Lung (tissue), 17 donors: ENCODE measurements at places on chromosomes 2 and 18. TPM values are rescaled to one million over a fixed set of nuclear protein-coding genes. Genes with fewer than 3 reads are reported as not detected.

The HNMT gene
- 135 TPM for total RNA-seq

- no peak overlapping the region for H3K4me3 ChIP-seq
- no peak overlapping the region for H3K27ac ChIP-seq
- no peaks in the 10 kb centered on the region for H3K27me3 ChIP-seq
- no peaks in the 10 kb centered on the region for H3K4me1 ChIP-seq
These were observed 43.1 kb downstream of the RBMS1 start for GRCh38 chr2:160450486-160450885.

The SLC4A5 gene
- total RNA-seq = 9.6 TPM

- H3K27me3 ChIP-seq = no peaks in the 10 kb centered on the region
- H3K4me1 ChIP-seq = no peaks in the 10 kb centered on the region
These were observed 814.5 kb upstream of the RAB6C start for GRCh38 chr2:129165006-129165405.

GRCh38 chr2:142914507-142915313, 37.2 kb downstream of the KYNU start:
- DNase-seq = no peak
- no peaks in the 10 kb centered on the region for H3K4me1 ChIP-seq
- H3K27ac ChIP-seq = no peak overlapping the region
- no peak overlapping the region for H3K4me3 ChIP-seq
- no peaks in the 10 kb centered on the region for H3K27me3 ChIP-seq

- no peak overlapping the region for H3K4me3 ChIP-seq
- H3K4me1 ChIP-seq = no peaks in the 10 kb centered on the region
- H3K27me3 ChIP-seq = no peaks in the 10 kb centered on the region
- no peaks in the 10 kb centered on the region for H3K36me3 ChIP-seq
- no peak overlapping the region for H3K27ac ChIP-seq
- DNase-seq = no peak
These were observed 759.7 kb upstream of the CDH7 start for GRCh38 chr18:64991102-64991501.

DNA sequence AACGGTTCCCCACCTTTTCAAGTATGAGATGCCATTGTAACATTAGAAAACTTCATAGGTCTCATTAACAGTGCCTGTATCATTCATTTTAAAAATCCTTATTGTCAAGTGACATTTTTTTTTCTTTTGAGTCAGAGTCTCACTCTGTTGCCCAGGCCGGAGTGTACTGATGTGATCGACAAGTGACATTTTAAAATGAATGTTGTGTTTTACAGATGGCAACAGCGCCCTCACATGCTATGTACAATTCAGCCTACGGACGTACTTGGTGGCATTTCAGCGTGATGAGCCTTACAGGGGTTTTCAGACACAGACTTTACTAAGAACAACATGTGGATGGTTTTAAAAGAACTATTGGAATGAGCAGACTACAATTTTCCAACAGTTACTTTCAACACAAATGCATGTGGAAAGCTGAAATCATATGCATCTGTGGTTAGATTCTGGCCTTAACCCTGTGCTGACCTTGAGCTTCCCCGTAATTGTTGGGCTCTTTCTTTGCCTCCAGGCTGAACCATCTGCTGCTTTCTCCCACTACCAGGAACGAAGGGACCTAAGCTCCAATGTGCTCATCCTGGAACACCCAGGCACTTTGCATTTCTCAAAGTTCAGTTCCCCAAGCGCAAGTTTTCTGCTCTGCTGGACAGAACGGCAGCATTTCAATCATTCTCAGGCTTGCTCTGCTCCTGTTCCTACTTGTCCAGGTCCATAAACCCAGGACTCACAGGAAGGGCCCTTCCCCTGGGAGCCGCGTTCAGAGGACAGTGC, 119.9 kb upstream of the NDUFV2 start:
- H3K27ac ChIP-seq = no peak overlapping the region
- no peaks in the 10 kb centered on the region for H3K27me3 ChIP-seq
- H3K4me1 ChIP-seq = no peaks in the 10 kb centered on the region

The NBAS gene
- 61.3 TPM for total RNA-seq

DNA sequence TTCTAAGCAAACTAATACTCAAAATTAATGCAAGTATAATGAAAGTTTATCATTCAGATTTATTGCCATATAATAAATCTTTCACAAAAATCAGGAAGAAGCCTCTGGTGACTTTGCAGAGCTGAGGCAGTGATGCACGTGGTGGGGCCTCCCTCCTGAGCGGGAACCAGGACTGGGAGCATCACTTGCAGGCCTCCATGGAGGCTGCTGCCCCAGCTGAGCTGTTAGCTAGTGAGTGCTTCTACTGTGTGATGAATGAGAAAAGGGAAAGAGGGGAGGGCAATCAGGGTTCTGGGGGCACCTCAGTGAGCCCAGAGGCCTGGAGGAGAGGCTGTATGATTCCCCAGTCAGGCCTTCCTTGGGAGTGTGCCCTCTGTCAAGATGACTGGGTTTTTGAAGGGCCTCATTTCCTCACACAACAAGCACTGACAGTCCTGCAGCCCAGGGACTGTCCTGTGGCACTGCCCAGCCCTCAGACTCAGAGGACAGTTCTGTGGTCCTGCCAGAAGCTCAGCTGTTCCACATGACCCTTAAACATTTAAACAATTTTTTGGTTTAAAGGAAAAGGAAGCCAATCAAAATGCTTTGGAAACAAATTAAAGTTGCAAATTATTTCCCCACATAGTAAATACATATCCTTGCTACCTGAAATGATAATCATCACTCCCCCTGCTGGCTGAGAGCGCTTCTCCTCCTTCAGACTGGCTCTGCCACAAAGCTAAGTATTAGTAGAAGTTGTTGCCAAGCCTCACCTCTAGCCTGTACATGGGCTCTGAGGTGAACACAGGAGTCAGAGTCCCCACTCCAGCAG, 90.9 kb upstream of the SMAD7 start:
- no peaks in the 10 kb centered on the region for H3K36me3 ChIP-seq
- H3K4me3 ChIP-seq = no peak overlapping the region
- no peak overlapping the region for H3K27ac ChIP-seq
- peak; percentile 64 for DNase-seq

- H3K36me3 ChIP-seq = no peaks in the 10 kb centered on the region
- no peaks in the 10 kb centered on the region for H3K27me3 ChIP-seq
- peaks cover 22% of the 10 kb centered on the region for H3K4me1 ChIP-seq
- H3K4me3 ChIP-seq = no peak overlapping the region
- H3K27ac ChIP-seq = peak overlapping the region; percentile 90
- no peak for DNase-seq
These were observed 271.0 kb downstream of the NEDD4L start for GRCh38 chr18:58315041-58315440.

The ALPG gene
- total RNA-seq = 1.2 TPM

GRCh38 chr2:238403632-238404405, 22.9 kb upstream of the ASB1 start:
- no peak overlapping the region for H3K27ac ChIP-seq
- H3K4me1 ChIP-seq = no peaks in the 10 kb centered on the region
- no peak overlapping the region for H3K4me3 ChIP-seq

DNA sequence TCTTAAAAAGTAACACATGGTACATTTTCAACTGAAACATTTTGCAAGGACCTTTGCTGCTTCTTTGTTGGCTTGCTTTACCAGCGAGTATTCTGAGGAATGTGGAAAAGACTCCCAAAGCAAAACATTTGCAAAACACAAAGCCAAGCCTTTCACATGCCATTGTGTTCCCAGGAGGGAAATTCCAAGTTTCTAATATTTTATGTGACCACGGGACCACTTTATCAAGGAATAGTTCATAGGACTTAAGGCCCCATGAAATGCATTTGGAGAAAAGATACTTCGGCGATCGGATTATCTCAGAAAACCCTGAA, 26.2 kb downstream of the CYP27C1 start:
- H3K4me1 ChIP-seq = no peaks in the 10 kb centered on the region
- no peak overlapping the region for H3K4me3 ChIP-seq
- no peaks in the 10 kb centered on the region for H3K27me3 ChIP-seq
- no peak overlapping the region for H3K27ac ChIP-seq

The MATN3 gene
- 2.9 TPM for total RNA-seq

DNA sequence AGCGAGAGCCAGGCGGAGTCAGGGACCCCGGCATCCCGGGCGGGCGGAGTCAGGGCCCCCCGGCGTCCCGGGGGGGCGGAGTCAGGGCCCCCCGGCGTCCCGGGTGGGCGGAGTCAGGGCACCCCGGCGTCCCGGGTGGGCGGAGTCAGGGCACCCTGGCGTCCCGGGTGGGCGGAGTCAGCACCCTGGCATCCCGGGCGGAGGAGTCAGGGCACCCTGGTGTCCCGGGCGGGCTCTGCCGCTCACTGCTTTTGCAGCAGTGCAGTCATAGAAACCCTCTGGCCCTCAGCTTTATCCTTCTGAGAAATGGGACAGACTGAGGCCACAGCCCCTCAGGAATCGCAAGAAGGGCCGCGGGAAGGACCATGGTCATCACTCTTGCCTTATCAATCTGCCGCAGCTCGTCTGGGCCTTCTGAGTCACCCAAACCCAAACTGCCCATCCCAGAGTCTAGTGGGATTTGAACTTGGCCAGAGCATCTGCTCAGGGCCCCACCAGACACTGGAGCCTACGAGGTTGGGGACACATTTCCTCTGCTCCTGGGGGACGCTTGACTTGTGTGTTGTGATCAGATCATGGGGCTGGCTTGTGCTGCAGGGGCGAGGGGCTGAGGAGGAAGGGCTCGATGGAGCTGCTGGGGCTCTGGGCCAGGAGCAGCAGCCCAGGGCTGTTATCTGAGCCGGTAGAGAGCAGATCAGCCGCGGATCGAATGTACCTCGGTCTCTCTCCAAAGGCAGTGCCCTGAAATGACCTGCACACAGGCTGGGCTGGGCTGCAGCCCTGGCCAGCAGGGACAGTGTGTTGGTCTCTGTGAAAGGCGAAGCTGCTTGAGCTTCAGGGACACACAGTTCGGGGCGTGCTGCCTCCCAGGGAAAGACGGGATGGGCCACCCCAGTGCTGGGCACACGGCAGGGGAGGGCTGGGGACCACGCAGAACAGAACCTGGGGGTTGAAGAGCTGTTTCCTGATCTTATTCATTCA, 290.1 kb upstream of the HDAC4 start:
- peaks cover 2% of the 10 kb centered on the region for H3K27me3 ChIP-seq
- H3K4me3 ChIP-seq = no peak overlapping the region
- no peak for DNase-seq
- H3K4me1 ChIP-seq = peaks cover 2% of the 10 kb centered on the region
